ENCODE measurements at places on chromosomes 1 and 21. TPM values are rescaled to one million over a fixed set of nuclear protein-coding genes. Genes with fewer than 3 reads are reported as not detected.

RHCE gene
- 0.59 TPM for polyA plus RNA-seq

URB2 gene
- 5.2 TPM for polyA plus RNA-seq

RGS1 gene
- not detected for polyA plus RNA-seq

PLPPR5 gene
- polyA plus RNA-seq, result not detected

EVA1C gene
- polyA plus RNA-seq, result 12.2 TPM

SERTAD4 gene
- polyA plus RNA-seq, result 8.7 TPM

IVL gene
- not detected for polyA plus RNA-seq

DIPK1A gene
- polyA plus RNA-seq, result 12.3 TPM

S100A7 gene
- polyA plus RNA-seq, result not detected

GOLT1A gene
- 0.21 TPM for polyA plus RNA-seq

AADACL3 gene
- polyA plus RNA-seq, result not detected

RGS8 gene
- not detected for polyA plus RNA-seq

SYT6 gene
- not detected for polyA plus RNA-seq

IARS2 gene
- polyA plus RNA-seq, result 22.5 TPM

ANKRD34A gene
- 1.4 TPM for polyA plus RNA-seq

GPR37L1 gene
- not detected for polyA plus RNA-seq

MTMR11 gene
- polyA plus RNA-seq, result 14.3 TPM

EVI5 gene
- polyA plus RNA-seq, result 8.6 TPM

CTSK gene
- polyA plus RNA-seq, result 91.1 TPM

NPL gene
- 1.2 TPM for polyA plus RNA-seq

AMPD1 gene
- not detected for polyA plus RNA-seq

RGSL1 gene
- not detected for polyA plus RNA-seq

NBPF4 gene
- polyA plus RNA-seq, result not detected

GUCA2B gene
- polyA plus RNA-seq, result not detected

KRTAP11-1 gene
- not detected for polyA plus RNA-seq

DSCAM gene
- 0.10 TPM for polyA plus RNA-seq

AIRE gene
- polyA plus RNA-seq, result 0.12 TPM

KRTAP7-1 gene
- polyA plus RNA-seq, result not detected

CD1E gene
- not detected for polyA plus RNA-seq

CRNN gene
- polyA plus RNA-seq, result not detected

PLA2G2C gene
- polyA plus RNA-seq, result not detected

OR2L2 gene
- not detected for polyA plus RNA-seq

ATP1A2 gene
- 1.1 TPM for polyA plus RNA-seq

VSIG8 gene
- not detected for polyA plus RNA-seq

TMEM61 gene
- not detected for polyA plus RNA-seq

NRIP1 gene
- polyA plus RNA-seq, result 12.0 TPM

KLF18 gene
- polyA plus RNA-seq, result not detected

TNFRSF1B gene
- 0.60 TPM for polyA plus RNA-seq

LCE1E gene
- not detected for polyA plus RNA-seq

MX2 gene
- 4.1 TPM for polyA plus RNA-seq

KRTAP10-5 gene
- polyA plus RNA-seq, result not detected

MRPL9 gene
- 105 TPM for polyA plus RNA-seq

NTMT2 gene
- not detected for polyA plus RNA-seq

TMEM35B gene
- 79.5 TPM for polyA plus RNA-seq

TNFRSF8 gene
- not detected for polyA plus RNA-seq

SYPL2 gene
- 58.8 TPM for polyA plus RNA-seq

CLCA1 gene
- not detected for polyA plus RNA-seq

EDARADD gene
- polyA plus RNA-seq, result not detected

NTNG1 gene
- 3.3 TPM for polyA plus RNA-seq

ADAMTS1 gene
- polyA plus RNA-seq, result 1,081 TPM

TCHH gene
- not detected for polyA plus RNA-seq

AKNAD1 gene
- 0.25 TPM for polyA plus RNA-seq

Data from BJ (cell line).